ENCODE measurements at places on chromosomes 2 and 18. TPM values are rescaled to one million over a fixed set of nuclear protein-coding genes. Genes with fewer than 3 reads are reported as not detected.

DNA sequence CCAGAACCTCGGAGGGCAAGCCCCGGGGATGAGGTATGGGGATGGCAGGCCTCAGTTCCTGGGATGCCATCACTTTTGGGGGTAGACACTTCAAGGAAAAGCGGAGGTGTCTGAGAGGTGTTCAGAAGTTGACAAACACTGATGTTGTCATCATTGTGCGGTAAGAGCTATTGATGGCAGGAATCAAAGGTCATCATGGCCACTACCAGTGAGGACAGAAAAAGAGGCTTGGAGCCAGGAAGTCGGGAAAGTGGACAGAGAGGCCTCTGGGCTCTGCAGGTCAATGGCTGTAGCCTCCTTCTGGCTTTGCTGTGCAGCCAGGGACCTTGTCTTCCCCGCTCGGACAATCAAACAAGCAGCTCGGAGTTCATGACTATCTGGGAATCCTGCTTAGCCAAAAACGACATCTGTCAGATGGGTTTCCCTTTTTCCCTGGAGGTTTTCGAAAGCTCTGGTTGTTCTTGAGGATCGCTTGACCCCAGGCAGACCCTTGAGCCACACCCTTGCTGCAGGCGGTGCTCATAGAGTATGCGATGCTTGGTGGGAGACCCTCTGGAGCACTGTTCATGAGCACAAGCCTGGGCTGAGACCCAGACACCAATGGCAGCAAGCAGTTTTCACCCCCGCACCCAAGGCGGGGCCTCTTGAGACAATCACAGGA lies 19.4 kb downstream of the ACKR3 start:
- DNase-seq = no peak

DNA sequence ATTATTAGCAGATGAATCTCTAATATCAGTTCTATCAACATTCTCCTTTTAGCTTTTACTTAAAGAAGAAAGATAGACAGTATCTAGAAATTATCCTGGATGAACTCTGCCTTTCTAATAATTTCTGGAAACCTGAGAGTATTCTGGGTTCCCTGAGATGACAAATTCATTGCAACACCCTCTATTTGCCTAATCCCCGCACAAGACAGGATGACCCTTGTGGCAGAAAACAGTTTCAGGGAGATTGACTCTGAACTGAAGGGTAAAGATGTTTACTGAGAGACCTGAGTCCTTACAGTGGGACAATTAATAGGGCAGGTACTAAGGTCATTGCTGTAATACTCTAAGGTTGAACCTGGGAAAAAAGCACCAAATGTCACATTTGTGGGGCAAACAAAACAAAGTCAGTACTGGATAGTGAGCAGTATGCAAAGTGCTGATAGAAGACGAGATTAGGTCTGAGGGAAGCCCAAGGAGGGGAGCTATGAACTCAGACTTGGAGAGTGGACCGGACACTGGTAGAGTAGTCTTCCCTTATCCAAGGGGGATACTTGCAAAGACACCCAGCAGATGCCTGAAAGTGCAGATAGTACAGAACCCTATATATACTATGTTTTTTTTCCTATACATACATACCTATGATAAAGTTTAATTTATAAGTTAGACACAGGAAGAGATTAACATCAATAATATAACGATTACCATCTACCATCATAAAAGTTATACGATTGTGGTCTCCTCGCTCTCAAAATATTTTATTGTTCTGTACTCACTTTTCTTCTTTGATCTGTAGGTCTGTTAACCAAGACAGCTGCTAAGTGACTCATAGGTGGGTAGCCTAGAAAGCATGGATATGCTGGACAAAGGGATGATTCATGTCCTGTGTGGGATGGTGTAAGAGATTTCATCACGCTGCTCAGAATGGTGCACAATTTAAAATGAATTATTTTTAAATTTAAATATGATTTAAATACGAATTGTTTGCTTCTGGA lies 148.3 kb upstream of the KLHL14 start:
- DNase-seq = peak; percentile 72

SNX17 gene
- 70.4 TPM for total RNA-seq

- no peak for DNase-seq
These were observed 21.5 kb upstream of the GALNT3 start for GRCh38 chr2:165815299-165816141.

DNA sequence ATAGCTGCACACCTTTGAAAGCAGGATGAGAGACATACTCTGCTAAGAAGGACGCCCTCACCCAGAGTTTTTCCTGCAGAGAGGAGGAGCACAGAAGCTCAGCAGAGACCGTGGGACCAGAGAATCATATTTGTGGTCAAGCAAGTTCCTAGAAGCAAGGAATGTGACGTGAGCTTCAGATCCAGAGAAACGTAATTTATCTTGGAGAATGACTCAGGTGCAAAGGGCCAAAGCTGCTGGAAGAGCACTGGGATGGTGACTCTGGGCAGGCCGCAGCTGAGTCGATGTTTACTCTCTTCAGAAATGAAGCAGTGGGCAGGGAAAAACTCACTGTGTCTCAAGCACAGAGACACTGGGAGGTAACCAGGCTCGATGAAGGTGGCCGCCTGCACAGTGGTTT lies 50.1 kb upstream of the IGFBP2 start:
- peak; percentile 93 for DNase-seq

DNA sequence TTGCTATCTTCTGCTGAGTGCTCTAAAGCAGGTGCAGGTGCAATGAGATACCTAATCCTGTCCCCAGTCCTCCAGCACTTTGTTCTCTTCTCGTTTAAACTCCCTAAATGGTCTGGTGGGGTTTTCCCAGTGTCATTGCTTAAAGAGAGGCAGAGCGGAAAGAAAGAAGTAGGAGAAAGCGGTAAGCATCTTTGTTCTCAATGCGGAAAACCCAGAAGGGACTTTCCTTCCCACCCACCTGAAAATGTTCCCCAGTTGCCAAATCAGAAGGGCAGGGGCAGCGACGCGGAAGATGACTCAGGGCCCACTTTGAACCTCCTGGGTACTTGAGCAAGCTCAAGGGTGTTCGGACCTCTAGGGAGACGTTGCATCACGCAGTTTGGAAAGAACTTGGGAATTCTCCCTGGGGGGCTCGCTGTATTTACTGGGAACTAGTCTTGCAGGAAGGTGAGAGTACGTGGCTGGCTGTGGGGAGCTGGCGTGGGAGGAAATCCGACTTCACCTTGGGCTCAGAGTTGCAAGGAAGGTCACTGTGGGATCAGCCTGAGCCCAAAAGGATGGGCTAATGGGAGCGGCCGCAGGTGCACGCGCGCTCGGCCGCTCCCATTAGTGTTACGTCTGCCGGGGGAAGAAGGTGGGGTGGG lies 589 bp upstream of the SGPP2 start:
- no peak for DNase-seq

DNA sequence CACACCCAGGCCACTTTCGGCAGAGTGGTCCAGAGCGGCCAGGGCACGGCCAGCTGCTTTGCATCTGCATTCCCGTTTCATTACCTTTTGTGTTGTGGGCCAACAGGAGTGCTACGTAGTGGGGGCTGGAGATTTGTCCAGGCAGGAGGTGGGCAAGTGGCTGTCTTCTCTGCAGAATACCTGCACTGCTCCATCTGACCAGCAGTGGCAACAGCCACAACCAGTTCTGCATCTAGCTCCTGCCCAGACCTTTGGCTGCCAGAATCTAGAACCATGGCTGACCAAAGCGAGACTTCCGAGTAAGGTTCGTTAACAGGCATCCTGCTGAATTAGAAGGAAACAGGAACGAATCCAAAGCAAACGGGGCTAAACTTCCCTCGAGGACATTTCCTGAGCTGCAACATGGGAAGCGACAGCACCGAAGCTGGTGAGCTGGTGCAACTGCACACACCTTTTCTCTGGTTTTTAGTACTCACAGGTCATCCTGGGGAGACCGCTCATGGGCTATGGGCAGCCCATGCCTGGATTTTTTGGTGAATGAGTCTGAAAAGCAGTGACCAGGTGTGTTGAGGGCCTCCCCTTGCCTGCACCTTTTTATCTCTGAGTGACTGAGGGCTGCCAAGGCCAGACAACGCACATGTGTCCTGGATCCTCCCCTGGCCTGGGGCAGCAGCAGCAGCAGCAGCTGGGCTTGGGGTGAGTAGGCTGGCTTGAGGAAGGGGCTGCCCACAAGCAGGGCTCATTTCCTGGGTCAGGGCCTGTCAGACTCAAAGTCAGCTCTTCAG lies 10.5 kb downstream of the GDF7 start:
- no peak for DNase-seq

DNA sequence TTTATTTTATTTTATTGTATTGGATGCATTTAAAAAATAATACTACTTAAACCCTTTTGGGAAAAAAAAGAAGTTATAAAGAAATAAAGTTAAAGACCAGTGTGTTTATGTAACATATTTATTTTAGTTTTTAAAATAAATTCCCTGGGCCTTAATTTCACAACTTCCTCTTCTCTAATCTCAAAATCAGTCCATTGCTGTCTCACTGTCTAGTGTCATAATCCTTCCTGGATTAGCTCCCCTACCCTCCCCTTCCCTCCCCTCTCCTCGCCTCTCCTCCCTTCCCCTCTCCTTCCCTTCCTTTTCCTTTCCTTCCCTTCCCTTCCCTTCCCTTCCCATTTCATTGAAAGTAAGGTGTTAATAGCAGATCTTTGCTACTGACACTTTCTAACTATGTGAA lies 40.3 kb upstream of the ZEB2 start:
- DNase-seq = no peak

ACMSD gene
- not detected for total RNA-seq

DNA sequence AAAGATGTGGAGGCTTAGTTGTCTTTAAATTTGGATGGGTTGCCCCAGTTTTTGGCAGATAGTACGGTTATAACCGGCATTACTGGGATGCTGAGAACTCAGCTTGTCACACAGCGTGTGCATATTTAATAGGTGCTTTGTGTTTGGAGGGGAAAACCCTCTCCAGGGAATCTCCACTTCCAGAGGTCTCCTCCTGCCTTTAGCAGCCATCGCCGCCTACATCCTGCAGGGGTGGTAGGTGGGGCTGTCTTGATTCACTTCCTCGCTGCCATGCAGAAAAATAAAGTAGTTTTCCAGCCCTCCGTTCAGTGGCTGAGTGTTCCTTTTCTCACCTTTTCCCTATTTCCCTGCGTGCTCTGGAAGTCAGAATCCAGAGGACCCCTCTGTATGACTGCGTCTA lies 76.4 kb downstream of the ITGB1BP1 start:
- DNase-seq = no peak

- no peak for DNase-seq
These were observed 405.1 kb downstream of the GPD2 start for GRCh38 chr2:156841321-156841720.

DNA sequence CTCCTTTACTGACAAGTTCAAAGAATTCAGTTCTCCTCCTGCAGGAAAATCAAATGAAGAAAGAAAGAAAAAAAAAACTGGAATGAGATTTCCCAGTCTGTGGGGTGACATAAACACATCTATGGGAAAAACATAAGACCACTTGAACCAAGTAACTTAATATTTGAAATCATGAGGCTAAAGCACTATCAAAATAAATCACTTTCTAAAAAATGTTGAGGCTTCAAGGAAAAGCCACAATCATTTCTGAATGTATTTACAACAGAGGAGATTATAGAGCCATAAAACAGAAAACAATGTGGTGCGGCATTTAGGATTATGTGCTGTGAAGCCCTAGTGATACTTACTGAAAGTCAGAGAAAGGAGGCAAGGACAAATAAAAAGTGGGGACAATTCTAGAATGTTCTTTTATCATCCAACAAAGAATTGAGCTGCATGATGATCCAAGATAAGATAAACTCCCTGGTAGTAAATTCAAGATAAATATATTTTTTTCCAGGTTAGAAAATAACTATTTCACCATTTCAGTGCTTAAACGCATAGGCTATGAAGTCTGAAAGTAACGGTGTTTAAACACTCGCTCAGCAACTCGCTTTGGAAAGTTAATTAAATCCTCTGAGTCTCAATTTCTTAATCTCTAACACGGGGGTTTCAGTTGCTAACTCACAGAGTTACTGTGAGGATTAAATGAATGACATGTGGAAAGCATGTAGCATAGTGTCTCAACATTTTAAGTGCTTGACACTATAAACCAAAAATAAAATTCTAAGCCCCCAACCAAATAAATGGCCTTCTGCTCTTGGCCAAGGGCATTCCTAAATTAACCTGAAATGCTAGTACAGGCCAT lies 288.5 kb downstream of the AGPS start:
- DNase-seq = no peak

- DNase-seq = peak; percentile 71
These were observed 13.9 kb downstream of the NOSTRIN start for GRCh38 chr2:168816369-168816768.

IL1B gene
- 2.6 TPM for total RNA-seq

GRCh38 chr2:188291142-188291616 lies 495 bp upstream of the GULP1 start:
- peak; percentile 51 for DNase-seq

- DNase-seq = peak; percentile 23
These were observed 474.8 kb downstream of the METTL4 start for GRCh38 chr18:2096551-2096950.

CRYGD gene
- not detected for total RNA-seq

BBS5 gene
- total RNA-seq = 1.3 TPM

GRCh38 chr2:18050001-18050400 lies 171.5 kb downstream of the KCNS3 start:
- DNase-seq = no peak

DNA sequence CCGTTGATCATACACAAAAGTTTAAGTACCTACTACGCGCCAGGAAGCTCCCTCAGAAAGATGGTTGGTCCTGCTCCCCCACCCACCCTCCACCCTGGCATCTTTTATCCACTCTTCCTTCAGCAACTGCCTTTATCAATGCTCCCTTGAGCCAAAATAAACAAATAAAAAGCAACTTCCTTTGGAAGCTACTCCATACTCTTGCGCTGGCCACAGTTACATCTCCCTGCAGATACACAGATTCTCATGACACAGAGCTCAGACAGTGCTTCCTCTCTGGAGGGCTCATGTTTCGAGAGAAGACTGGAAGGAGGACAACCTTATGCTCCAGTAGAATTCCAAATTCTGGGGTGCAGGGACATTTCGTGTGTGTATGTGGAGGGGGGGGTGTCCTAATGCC lies 3.8 kb upstream of the STEAP3 start:
- no peak for DNase-seq

- DNase-seq = no peak
These were observed 22.1 kb downstream of the ACADL start for GRCh38 chr2:210203147-210203546.

GRCh38 chr2:173210270-173211196 lies 134.9 kb downstream of the MAP3K20 start:
- DNase-seq = peak; percentile 90

- peak; percentile 65 for DNase-seq
These were observed 18.5 kb upstream of the CCNT2 start for GRCh38 chr2:134900151-134900550.

DNA sequence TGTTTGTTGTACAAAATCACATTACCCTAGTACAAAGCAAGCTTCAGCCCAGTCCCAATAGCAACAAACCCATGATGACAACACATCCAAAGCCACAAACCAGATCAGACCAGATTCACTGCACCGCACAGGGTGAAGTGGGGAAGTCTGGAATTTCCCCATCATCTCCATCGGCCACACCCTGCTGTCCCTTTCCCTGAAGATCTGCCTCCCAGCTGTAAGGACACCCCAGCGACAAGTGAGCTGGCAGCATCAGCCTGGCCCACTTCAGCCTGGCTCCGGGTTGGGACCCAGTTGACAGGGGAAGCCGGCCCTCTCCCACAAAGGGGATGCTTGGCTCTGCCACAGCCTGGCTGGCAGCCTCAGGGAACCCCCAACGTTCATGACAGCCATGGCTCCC lies 207.6 kb downstream of the MGAT5 start:
- peak; percentile 32 for DNase-seq

Data from M059J (cell line).